ENCODE measurements at places on chromosomes 13 and 19.

GRCh38 chr13:21823949-21824348 lies 153.1 kb downstream of the FGF9 start:
- no peak for DNase-seq

DNA sequence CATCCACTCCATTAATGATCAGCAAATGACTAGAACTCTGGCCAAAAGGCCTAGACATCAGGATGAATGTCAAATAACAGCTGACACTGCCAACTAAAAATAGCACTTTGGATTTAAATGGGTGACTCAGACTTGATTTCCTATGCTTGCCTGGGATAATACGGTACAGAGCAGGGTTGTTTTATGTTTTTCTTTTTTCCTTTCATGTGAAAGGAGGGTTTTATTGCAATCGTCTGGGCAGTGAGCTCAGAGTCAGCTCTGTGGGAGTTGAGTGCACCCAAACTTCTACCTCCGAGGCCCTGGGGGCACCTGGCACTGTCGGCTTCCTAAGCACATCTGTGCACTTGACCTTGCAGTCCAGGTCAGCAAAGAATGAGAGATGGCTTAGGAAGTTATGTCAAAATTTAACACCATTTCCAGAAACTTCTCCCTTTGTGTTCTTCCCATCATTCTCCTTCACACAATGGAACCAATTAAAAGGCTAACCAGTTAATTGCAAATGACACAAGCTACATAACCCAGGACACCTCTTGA lies 134.1 kb downstream of the LACC1 start:
- no peak for DNase-seq

DNA sequence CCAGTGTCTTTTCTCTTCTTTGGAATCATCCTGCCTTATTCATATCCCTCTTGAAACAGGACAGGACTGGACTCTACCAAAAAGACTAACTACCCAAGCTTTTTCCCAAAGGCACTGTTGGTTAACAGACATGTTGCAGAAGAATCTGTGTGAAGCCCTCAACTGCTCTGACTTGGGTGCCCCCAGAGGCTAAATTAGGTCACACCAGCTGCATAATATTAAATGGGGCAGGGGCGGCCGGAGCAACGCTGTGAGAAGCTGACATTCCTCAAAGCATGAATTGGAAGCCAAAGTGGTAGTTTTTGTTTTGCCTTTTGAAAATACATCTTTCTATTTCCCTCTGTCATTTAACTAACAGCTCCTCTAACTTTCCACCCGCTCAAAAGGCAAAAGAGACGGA lies 185.9 kb downstream of the LHFPL6 start:
- no peak for DNase-seq

DNA sequence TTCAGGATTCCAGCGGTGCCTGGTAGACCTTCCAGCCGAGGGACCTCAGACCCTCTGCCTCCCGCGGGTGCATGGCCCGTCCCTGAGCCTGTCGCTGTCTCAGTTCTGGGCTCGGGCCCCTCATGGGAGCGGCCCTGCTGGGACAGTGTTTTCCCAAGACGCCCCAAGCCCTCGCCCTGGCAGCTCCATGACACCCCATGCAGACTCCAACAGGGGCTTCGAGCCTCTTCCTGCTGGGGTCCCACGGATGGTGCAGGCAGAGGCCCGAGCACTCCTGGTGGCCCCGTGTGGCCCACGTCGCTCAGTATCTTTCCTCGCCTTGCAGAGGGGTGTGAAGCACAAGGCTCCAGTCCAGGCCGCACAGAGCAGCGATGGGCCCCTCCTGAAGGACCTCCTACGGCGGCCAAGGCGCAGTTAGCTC lies 88.8 kb upstream of the MCF2L start:
- DNase-seq: no peak

All from central memory CD8-positive, alpha-beta T cell (primary cell).